Suprapubic skin (tissue), 4 donors: ENCODE measurements at places on chromosomes 11 and 22.

DNA sequence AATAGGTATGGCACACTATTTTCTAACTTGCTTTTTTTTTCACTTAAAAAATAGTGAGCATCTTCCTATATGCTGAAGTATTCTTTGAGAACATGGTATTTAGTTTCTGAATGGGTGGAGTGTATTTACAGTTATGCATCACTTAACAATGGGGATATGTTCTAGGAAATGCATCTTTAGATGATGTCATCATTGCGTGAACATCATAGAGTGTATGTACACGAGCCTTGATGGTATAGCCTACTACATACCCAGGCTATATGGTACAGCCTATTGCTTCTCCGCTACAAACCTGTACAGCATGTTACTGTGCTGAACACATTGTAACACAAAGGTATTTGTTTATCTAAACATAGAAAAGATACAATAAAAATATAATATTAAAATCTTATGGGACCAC, 124.3 kb upstream of the ASPHD2 start:
- no peak overlapping the region for H3K27ac ChIP-seq
- H3K27me3 ChIP-seq: peaks cover 47% of the 10 kb centered on the region
- DNase-seq: no peak
- no peaks in the 10 kb centered on the region for H3K4me1 ChIP-seq

DNA sequence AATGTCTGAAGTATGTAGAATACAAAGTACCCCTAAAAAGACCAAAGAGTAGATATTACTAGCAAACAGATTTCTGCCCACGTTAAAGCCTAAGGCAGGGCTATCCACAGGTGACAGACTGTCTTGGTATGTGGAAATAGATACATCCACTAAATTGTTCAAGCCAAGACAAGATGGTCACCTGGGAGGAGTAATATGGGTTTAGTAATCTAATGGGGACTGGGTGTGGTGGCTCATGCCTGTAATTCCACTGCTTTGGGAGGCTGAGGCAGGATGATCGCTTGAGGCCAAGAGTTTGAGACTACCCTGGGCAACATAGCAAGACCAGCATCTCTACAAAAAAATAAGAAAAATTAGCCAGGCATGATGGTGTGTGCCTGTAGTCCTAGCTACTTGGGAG, 7.5 kb downstream of the SGSM3 start:
- no peaks in the 10 kb centered on the region for H3K36me3 ChIP-seq
- peaks cover 3% of the 10 kb centered on the region for H3K4me1 ChIP-seq
- H3K4me3 ChIP-seq: no peak overlapping the region
- no peak for DNase-seq
- no peak overlapping the region for H3K27ac ChIP-seq

GRCh38 chr11:14448240-14448639, 51.4 kb downstream of the COPB1 start:
- DNase-seq: no peak
- no peaks in the 10 kb centered on the region for H3K27me3 ChIP-seq
- peaks cover 10% of the 10 kb centered on the region for H3K4me1 ChIP-seq
- no peaks in the 10 kb centered on the region for H3K36me3 ChIP-seq
- no peak overlapping the region for H3K4me3 ChIP-seq
- H3K27ac ChIP-seq: no peak overlapping the region

GRCh38 chr11:62151737-62152102, 27.9 kb downstream of the INCENP start:
- H3K27ac ChIP-seq: no peak overlapping the region
- H3K4me1 ChIP-seq: peaks cover 31% of the 10 kb centered on the region
- no peak overlapping the region for H3K4me3 ChIP-seq

GRCh38 chr11:69393865-69394233, 87.6 kb upstream of the LINC01488 start:
- H3K27ac ChIP-seq: no peak overlapping the region
- no peaks in the 10 kb centered on the region for H3K36me3 ChIP-seq
- peaks cover 6% of the 10 kb centered on the region for H3K4me1 ChIP-seq
- no peak for DNase-seq
- H3K4me3 ChIP-seq: no peak overlapping the region

- H3K27me3 ChIP-seq: no peaks in the 10 kb centered on the region
- no peak overlapping the region for H3K27ac ChIP-seq
- DNase-seq: no peak
- H3K4me1 ChIP-seq: no peaks in the 10 kb centered on the region
- no peaks in the 10 kb centered on the region for H3K36me3 ChIP-seq
Observed at GRCh38 chr11:123755813-123756212, 1.5 kb upstream of the OR6X1 start.

DNA sequence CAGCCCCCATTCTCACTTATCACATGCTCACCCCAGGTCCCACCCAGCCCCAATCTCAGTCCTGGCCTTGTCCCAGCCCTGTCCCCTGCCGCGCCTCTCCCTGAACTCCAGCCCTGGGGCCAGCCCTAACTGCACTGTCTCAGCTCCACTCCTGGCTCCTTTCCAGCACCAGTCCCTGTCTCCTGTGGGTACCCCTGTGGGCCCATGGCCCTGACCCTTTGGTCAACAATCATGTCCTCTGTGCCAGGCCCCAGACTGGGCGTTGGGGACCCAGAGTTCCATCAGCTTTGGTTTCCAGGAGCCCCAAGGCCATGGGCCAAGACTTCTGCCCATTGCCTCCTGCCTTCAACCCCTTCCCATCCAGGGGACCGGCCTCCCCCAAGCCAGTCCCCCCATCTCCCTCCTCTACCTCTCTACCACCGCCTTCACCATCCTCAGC, 757 bp downstream of the SPI1 start:
- peak overlapping the region; percentile 42 for H3K4me3 ChIP-seq
- peaks cover 8% of the 10 kb centered on the region for H3K4me1 ChIP-seq
- DNase-seq: no peak
- peak overlapping the region; percentile 71 for H3K27ac ChIP-seq
- H3K36me3 ChIP-seq: no peaks in the 10 kb centered on the region

- peaks cover 6% of the 10 kb centered on the region for H3K4me1 ChIP-seq
- DNase-seq: peak; percentile 56
- H3K36me3 ChIP-seq: no peaks in the 10 kb centered on the region
- peaks cover 15% of the 10 kb centered on the region for H3K27me3 ChIP-seq
- no peak overlapping the region for H3K27ac ChIP-seq
Observed at GRCh38 chr11:1150116-1150515, 7.6 kb upstream of the MUC5AC start.

- DNase-seq: no peak
- no peak overlapping the region for H3K4me3 ChIP-seq
- H3K4me1 ChIP-seq: no peaks in the 10 kb centered on the region
- no peaks in the 10 kb centered on the region for H3K27me3 ChIP-seq
Observed at GRCh38 chr11:100546714-100547113, 140.4 kb upstream of the ARHGAP42 start.

- H3K36me3 ChIP-seq: no peaks in the 10 kb centered on the region
- H3K4me1 ChIP-seq: peaks cover 21% of the 10 kb centered on the region
- no peak overlapping the region for H3K4me3 ChIP-seq
- H3K27ac ChIP-seq: no peak overlapping the region
- H3K27me3 ChIP-seq: no peaks in the 10 kb centered on the region
Observed at GRCh38 chr11:26948881-26949280, 45.0 kb upstream of the FIBIN start.

GRCh38 chr22:30508216-30508615, 2.7 kb upstream of the SEC14L4 start:
- DNase-seq: no peak
- H3K36me3 ChIP-seq: no peaks in the 10 kb centered on the region
- no peak overlapping the region for H3K27ac ChIP-seq
- no peak overlapping the region for H3K4me3 ChIP-seq
- peaks cover 38% of the 10 kb centered on the region for H3K27me3 ChIP-seq

- H3K36me3 ChIP-seq: no peaks in the 10 kb centered on the region
- no peak for DNase-seq
- H3K4me1 ChIP-seq: peaks cover 20% of the 10 kb centered on the region
Observed at GRCh38 chr22:23067691-23068090, 2.6 kb upstream of the GNAZ start.

DNA sequence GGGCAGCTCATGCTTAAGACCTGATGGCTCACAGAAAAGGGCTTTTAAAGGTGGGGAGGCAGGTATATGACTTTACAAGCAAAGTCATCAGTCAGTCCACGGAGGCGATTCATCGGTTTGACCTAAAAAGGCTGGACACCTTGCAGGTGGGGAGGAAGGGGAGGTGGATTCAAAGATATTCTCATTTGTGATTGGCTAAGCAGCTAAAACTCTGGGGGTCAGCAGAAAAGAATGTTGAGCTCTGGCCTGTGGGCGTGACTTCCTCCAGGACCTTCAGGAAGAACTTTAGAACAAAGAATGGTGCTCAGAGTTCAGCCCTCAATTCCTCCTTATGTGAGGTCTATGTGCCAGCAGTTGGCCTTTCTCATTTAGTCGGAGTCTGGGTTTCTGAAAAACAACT, 78.3 kb upstream of the LMO1 start:
- H3K4me1 ChIP-seq: peaks cover 6% of the 10 kb centered on the region
- peaks cover 5% of the 10 kb centered on the region for H3K27me3 ChIP-seq
- H3K27ac ChIP-seq: no peak overlapping the region
- no peak overlapping the region for H3K4me3 ChIP-seq

- no peaks in the 10 kb centered on the region for H3K4me1 ChIP-seq
- no peaks in the 10 kb centered on the region for H3K36me3 ChIP-seq
- no peak overlapping the region for H3K27ac ChIP-seq
- no peaks in the 10 kb centered on the region for H3K27me3 ChIP-seq
- H3K4me3 ChIP-seq: no peak overlapping the region
Observed at GRCh38 chr11:40027720-40028119, 1431.7 kb downstream of the LRRC4C start.

DNA sequence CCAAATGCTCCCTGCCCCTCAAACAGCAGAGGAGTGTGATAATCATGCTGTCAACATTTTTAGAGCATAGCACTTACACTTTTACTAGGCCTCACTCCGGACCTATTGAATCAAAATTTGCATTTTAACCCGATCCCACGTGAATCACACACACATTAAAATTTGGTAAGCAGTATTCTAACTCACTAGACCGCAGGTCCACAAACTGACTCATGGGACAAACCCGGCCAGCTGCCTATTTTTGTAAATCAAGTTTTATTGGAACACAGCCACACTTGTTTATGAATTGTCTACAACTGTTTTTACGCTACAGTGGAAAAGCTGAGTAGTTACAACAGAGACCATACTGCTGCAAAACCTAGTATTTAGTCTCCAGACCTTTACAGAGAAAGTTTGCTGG, 43.3 kb downstream of the SNX19 start:
- H3K4me1 ChIP-seq: peaks cover 11% of the 10 kb centered on the region
- H3K27ac ChIP-seq: no peak overlapping the region
- DNase-seq: no peak
- H3K36me3 ChIP-seq: peaks cover 71% of the 10 kb centered on the region
- no peak overlapping the region for H3K4me3 ChIP-seq
- H3K27me3 ChIP-seq: no peaks in the 10 kb centered on the region

GRCh38 chr11:2272228-2272945, 2.0 kb upstream of the ASCL2 start:
- H3K36me3 ChIP-seq: no peaks in the 10 kb centered on the region
- DNase-seq: peak; percentile 50
- no peak overlapping the region for H3K27ac ChIP-seq

GRCh38 chr11:45982656-45983470, 60.4 kb downstream of the LARGE2 start:
- H3K27me3 ChIP-seq: no peaks in the 10 kb centered on the region
- H3K4me1 ChIP-seq: peaks cover 17% of the 10 kb centered on the region
- H3K4me3 ChIP-seq: no peak overlapping the region
- no peak overlapping the region for H3K27ac ChIP-seq

DNA sequence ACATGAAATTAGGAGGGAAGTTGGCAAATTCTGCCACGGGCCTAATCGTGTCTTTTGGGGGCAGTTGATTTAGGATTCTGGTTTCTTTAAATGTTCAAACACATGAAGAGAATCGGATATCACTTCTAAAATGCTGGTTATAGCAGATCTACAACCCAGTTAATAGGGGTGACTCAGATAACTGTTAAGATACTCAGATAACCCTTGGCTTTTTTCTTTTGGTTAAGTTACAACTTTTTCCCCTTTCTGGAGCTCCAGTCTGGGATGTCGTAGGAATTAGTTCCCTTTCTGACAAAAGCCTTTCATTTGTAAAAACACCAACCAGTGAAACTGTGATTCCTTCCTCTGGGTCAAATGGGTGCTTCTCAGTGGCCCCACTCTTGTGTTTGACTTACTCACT, 976 bp downstream of the DEPDC7 start:
- peak overlapping the region; percentile 74 for H3K4me3 ChIP-seq
- H3K27ac ChIP-seq: no peak overlapping the region
- no peaks in the 10 kb centered on the region for H3K27me3 ChIP-seq
- no peak for DNase-seq
- peaks cover 23% of the 10 kb centered on the region for H3K4me1 ChIP-seq

DNA sequence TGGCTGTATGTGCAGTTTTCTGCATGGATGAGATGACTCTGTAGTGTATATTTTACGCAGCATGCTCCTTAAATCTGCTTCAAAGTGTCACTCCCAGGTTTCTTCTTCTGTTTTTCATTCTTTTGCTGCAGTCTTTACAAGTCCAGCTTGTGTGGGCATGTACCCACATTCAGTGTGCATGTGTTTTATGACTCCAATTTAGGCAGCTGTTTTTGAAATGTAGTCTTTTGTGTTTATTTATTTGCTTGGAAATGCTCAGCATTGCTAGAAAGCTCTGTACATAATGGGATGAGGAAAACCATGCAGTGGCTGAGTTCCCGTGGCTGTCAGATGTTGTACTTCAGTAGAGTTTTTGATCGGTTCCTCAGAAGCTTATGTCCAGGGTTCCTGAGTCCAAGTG, 138.5 kb downstream of the ARHGAP42 start:
- H3K4me3 ChIP-seq: no peak overlapping the region
- no peaks in the 10 kb centered on the region for H3K36me3 ChIP-seq
- no peaks in the 10 kb centered on the region for H3K27me3 ChIP-seq
- DNase-seq: no peak
- peaks cover 38% of the 10 kb centered on the region for H3K4me1 ChIP-seq

DNA sequence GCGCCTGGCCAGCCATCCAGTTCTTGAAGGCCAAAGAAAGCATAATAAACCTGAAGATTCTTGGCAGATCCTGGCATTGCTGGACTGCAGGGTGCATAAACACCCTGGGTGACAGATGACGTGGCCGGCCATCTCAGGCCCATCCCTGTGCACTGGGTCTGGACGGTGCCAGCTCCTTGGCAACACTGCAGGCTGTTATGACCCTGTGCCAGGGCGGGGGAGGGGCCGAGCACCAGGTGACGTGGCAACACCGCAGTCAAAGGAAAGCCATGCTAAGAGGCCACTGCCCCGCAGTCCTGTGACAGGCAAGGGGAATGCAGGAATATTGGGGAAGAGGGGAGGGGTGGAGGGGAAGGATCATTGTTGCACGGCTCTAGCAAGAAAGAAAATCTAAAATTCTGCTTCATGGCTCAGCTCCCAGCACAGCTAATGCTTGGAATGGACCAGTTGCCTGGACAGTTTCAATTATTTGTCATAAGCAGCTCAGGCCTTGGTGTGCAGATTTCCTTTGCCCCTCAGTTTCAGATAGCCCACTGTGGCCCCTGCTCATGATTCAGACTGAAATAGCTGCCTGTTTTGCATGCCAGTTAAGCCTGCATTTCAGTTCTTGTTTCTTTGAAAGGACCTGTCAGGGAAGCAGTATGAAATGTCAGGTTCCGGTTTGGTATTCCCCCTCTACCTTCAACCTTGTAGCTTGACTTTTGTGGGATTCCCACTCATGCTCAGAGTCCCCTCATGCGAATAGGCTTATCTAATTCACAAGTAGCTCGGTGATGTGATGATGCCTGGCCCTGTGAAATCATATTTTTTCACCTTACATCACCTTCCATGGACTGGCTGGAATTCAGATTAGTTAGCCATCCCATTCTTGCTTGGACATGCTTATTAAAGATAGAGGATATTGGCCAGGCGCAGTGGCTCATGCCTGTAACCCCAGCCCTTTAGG, 29.7 kb upstream of the DDX6 start:
- H3K4me1 ChIP-seq: no peaks in the 10 kb centered on the region
- H3K4me3 ChIP-seq: no peak overlapping the region
- H3K27ac ChIP-seq: no peak overlapping the region
- peak; percentile 65 for DNase-seq
